ENCODE measurements at places on chromosomes 13 and 19.
A peak's percentile ranks its signal among the peaks of the same experiment; 100 is the strongest.

- no peak for DNase-seq
Measured at GRCh38 chr19:5803441-5803751, 1.5 kb upstream of the NRTN start.

DNA sequence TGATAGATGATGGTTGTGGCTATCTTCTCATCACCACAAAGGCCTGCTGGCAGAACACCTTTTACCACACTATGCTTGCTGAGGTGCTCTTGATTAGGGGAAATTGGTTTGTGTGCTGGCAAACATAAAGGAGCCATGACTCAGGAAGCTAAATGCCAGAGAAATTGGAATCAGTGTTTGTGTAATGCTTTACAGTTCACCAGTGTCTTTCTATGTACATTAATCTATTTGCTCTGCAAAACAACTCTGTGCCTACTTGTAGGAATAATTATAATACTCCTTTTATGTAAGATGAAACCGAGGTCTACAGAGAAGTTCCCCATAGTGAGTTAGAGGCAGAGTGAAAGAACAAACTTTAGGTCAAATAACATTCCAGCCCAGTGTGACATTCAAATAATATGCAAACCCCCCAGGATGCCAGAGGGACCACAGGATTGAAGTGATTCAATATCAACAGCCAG lies 390.5 kb upstream of the HTR2A start:
- DNase-seq: no peak

GRCh38 chr13:39895254-39895653 lies 239.8 kb downstream of the COG6 start:
- no peak for DNase-seq

- no peak for DNase-seq
Measured at GRCh38 chr13:114155320-114155719, 22.9 kb upstream of the RASA3 start.

DNA sequence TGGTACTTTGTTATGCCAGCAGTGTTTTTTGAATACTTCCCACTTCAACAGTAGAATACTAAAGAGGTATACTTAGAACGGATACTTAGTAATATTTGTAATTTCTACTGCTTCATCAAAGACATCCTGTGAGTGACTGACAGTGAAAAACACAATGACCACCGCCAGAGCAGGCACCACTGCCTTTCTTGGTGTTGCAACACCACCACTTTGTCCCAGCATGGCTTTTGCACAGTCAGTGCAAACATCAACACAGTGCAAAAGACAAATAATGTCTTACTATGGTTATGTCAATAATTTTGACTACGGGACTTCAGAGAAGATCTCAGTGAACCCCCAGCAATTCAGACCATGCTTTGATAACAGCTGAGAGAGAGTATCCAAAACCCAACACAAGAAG lies 220.5 kb downstream of the RBM26 start:
- no peak for DNase-seq

DNA sequence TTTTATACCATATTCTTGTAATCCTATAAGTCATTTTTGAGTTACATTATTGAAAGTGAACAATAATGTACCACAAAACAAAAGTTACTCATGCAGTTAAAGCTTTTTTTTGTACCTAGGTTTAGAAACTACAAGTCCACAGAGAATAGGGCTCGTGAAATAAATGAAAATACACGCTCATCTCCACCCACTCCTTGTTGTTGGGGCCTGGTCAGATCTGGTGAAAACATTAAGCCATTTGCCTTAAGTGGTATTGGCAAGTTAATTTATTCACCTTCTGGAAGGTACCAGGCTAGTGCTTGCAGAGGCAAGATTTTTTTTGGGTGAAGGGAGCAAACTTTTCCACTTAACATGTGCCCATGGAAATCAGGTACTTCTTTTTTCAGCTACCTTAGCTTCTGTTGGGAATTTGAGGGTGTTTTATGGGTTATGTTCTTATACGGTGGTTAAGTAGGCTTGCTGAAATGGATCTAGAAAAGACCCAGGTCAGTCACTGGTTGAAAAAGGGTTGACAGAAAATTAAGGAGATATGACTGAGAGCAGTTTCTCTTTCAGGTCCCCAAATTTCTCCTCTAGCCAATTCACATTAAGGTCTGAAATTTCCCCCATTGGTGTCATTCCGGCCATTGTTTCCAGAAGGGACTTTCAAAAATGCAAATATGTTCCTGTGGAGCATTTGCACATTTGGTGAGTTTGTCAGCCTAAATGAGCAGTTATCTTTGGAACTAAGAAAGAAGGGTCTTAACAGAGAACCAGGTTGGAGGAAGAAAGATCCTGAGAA lies 143.3 kb downstream of the KCNRG start:
- DNase-seq: no peak

GRCh38 chr19:39078436-39079200 lies 5.5 kb upstream of the ACP7 start:
- DNase-seq: peak; percentile 96

GRCh38 chr19:18291590-18292461 lies 10.4 kb upstream of the JUND start:
- DNase-seq: no peak

- DNase-seq: no peak
Measured at GRCh38 chr13:99834246-99834645, 137.3 kb downstream of the ZIC5 start.

DNA sequence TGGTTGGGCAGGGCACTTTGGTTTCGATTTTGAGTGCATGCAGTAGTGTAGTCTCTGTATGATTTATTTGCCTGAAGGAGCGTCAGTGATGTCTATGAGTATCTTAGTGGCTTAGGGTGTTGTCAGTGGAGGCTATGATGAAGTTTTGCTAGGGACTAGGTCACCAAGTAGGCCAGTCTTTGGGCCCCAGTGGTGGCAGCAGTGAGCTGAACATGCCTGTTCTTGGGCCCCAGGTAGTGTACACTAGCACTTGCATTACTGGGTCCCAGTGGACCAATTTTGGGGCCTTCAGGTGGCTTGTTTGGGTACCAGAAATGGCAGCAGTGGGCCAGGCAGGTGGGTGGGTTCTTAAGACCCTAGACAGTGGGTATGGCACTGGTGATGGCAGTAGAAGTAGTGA lies 598.7 kb upstream of the SPRY2 start:
- no peak for DNase-seq

GRCh38 chr13:109595471-109595870 lies 190.9 kb downstream of the IRS2 start:
- DNase-seq: peak; percentile 18

DNA sequence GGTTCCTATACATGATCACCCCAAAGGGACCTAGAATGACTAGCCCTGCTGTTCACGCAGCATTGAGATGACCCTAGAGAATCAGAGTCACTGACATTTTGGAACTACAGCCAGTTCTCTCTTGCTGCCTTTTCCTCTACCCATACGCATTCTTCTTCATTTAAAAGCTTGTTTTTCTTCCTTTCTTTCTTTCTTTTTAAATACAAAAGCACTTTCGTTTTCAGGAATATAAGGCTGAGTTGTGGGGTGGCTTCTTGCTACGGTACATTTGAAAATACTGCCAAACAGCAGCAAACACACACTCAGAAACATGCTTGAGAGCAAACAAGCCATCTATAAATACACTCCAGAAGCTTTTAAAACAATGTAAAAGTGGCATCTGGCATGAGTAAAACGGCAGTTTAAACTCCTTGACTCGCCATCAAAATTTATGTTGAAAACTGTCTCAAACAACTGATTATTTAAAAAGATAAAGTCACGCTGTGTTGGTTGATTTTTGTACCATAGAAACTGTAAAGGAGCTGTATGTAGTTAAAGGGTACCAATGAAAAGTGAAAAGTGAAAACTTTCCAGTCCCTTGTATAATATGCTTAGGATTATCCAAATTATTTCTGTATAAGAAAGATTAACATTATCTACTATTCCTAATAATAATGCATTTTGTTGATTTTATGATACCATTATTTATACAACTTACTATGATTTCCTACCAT lies 95.6 kb downstream of the PCDH9 start:
- DNase-seq: no peak

DNA sequence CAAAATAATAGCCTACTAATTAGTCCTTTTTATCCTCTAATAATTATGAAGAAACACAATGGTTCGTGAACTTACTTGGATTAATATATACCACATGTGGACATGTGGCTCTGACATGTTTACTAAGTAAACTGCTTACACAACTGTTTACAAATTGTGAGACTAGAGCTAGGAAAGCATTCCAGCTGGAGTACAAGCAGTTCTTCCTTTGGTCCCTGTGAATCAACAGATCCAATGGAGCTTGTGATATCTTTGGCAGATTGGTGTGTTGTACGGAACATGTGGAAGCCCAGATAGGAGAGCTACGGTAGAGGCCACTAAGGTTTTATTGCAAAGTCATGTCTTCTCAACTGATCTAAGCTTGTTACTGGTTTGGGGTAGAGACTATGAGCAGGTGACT lies 145.5 kb upstream of the SPRY2 start:
- no peak for DNase-seq

- no peak for DNase-seq
Measured at GRCh38 chr19:17755977-17756670, 4.8 kb downstream of the FCHO1 start.

DNA sequence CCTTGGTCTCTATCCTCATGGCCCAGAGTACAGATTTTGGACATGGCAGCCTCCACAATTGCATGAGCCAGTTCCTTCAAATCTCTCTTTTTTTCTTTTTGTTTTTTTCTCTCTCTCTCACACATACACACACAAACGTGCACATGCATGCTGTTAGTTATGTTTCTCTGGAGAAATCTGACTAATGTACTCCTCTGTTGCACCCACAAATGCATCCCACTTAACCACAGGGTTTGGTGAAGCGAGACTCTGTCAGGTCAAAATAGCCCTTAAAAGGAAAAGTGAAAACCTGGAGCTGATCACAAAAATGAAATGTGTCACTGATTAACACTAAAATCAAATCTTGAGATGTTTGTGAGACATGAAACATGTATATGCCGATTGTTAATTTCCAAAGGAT lies 374.6 kb upstream of the ARGLU1 start:
- no peak for DNase-seq

DNA sequence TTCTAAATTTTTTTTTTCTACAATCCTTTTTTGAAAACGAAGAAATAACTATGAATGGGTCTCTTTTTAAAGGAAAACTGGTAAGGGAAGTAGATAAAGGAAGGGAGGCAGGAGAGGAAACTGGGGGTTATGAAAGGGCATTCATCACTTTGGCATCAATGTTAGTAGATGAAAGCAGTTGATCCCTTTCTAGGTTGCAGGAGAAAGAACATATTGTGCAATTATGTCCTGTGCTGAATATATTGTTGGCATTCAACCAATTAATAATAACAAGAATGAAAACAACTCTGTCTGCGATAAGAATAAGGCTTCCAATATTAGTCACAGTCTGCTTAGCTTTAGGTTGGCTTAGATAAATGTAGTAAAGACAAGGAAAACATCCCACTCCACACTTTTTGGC lies 796.8 kb upstream of the KLHL1 start:
- no peak for DNase-seq

- no peak for DNase-seq
Measured at GRCh38 chr13:19795956-19796355, 13.2 kb upstream of the PSPC1 start.

DNA sequence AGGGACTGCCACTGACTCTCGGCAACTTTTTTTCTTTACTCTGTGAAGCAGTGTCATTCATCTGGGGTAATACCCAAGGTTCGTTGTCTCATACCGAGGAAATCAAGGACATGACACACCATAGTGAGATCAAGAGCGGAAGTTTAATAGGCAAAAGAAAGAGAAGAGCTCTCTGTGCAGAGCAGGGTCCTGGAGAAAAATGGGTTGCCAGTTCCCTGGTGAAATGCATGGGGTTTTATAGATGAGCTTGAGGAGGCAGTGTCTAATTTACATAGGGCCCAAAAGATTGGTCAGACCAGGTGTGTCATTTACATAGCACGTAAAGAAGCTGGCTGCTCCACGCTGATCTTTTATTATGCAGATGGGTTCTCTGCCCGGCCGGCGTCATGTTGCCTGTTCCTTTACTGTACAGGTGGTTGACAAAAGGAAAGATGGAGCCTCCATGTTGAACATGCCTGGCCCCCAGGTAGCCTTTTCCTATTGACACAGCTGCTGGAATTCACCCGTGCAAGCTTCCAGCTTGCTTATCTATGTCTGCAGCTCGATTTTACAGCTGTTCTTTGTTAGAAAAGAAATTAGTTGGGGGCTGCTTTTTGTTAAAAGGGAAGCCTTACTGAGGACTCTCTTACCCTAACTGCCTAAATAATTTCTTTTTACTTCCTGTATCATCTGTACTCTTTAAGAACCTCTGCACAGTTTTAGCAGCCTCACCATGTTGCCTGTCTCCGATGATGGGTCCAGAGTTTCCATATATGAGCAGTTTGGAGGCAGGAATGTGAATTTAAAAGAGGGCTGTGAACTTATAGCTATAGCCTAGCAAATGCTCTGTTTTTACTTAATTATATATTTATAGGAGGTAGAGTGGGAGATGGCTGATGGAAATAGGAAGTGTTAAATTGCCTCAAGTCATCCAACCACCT lies 98.0 kb upstream of the DIAPH3 start:
- no peak for DNase-seq

DNA sequence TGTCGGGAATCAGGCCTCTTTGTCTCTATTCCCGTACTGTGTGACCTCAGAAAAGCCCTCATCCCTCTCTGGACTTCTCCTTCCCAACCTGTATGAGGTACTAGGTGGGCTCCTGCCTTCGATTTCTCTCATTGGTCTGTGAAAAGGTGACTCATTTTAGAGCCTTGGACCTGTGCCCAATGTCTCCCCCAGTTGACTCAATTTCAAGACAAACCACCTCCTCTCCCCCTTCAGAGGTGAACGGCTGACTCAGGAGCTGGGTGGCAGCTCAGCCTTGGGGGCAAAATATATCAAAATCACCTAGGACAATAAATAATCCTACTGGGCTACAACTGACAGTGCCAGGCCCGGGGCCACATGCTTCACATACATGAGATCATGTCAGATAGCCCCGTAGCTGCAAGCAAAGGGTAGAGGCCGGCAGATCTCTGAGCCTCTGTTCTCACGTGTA lies 630 bp downstream of the COQ8B start:
- DNase-seq: no peak

DNA sequence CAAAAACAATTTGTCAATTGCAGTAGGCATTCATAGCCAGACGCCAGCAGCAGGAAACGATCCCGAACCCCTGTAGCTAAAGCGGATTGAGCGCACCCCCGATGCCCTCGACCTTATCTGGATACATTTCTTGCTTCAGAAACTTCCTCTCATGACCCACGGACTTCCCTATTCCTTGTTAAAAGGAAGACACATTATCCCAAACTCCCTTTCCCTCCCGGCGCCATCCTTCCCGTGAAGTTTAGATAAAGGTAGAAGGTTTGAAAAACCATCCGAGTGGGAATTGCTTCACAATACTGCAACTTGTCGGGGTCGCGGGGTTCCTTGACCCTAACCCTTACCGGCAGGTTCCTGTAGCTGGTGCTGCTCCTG lies 977 bp downstream of the PCDH20 start:
- no peak for DNase-seq

Measured in AG09309 (cell line).